Esophagus squamous epithelium (tissue), 5 donors: ENCODE measurements at places on chromosomes 1 and 21.
A peak's percentile ranks its signal among the peaks of the same experiment; 100 is the strongest.

DNA sequence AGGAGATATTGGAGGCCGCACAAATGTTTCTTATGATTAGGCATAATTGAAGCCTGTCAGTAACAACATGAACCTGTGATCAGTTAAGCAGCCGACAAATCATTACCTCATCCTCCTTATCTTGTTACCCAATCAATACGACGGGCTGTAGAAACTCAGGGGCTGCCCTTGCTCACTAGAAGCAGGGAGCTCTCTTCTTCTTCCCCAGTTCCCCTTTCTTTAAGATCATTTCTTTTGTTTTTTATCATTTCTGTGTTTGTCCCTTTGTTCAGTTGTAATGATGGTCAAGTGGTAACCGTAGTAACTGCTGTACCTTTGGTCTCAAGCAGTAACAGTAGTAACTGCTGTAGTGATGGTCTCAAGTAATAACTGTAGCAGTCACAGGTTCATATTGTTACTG lies 13.8 kb upstream of the FCGR2A start:
- H3K27me3 ChIP-seq, result peaks cover 74% of the 10 kb centered on the region
- H3K36me3 ChIP-seq, result no peaks in the 10 kb centered on the region
- H3K27ac ChIP-seq, result no peak overlapping the region
- H3K4me1 ChIP-seq, result peaks cover 14% of the 10 kb centered on the region
- no peak overlapping the region for H3K4me3 ChIP-seq
- DNase-seq, result no peak

- H3K36me3 ChIP-seq, result no peaks in the 10 kb centered on the region
- no peak for DNase-seq
- peak overlapping the region; percentile 79 for H3K27ac ChIP-seq
Observed at GRCh38 chr1:158019171-158019868, 25.9 kb downstream of the KIRREL1 start.

GRCh38 chr1:162264108-162264507 lies 112.5 kb downstream of the SPATA46 start:
- no peaks in the 10 kb centered on the region for H3K27me3 ChIP-seq
- no peaks in the 10 kb centered on the region for H3K36me3 ChIP-seq
- no peaks in the 10 kb centered on the region for H3K4me1 ChIP-seq
- DNase-seq, result no peak
- H3K27ac ChIP-seq, result no peak overlapping the region
- no peak overlapping the region for H3K4me3 ChIP-seq

- DNase-seq, result no peak
- H3K27ac ChIP-seq, result no peak overlapping the region
- H3K4me1 ChIP-seq, result peaks cover 7% of the 10 kb centered on the region
- no peaks in the 10 kb centered on the region for H3K36me3 ChIP-seq
- H3K4me3 ChIP-seq, result no peak overlapping the region
- no peaks in the 10 kb centered on the region for H3K27me3 ChIP-seq
Observed at GRCh38 chr1:22772014-22772413, 61.4 kb downstream of the EPHB2 start.

DNA sequence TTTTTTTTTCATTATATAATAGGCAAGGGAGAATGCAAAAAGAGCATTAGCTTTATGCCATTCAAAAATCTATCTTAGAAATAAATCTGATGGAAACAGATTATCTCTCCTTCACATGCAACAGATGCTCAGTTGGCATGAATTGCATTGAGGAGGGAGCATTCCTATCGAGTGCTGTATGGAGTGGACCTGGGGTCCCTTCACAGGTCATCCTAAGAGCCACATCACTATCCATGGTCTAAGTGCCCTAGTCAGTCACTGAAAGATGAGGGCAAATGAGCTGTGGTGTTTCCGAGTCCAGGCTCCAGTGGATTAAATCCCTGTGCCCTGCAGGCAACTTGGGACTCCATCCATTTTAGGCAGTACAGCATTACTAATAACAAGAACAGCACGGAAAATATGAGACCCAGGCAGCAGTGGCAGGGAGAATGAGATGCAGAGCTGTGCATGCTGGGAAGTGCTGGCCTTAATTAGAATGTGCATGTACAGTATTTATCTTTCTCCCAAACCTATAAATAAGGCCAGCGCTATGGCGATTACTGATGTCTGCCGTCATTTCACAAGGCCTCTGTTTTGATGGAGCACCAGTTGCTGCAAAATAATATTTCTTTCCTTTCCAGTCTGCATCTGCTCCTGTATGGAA lies 512.3 kb upstream of the PLXNA2 start:
- H3K27ac ChIP-seq, result no peak overlapping the region
- H3K4me1 ChIP-seq, result no peaks in the 10 kb centered on the region
- no peak for DNase-seq
- H3K4me3 ChIP-seq, result no peak overlapping the region
- H3K27me3 ChIP-seq, result no peaks in the 10 kb centered on the region

DNA sequence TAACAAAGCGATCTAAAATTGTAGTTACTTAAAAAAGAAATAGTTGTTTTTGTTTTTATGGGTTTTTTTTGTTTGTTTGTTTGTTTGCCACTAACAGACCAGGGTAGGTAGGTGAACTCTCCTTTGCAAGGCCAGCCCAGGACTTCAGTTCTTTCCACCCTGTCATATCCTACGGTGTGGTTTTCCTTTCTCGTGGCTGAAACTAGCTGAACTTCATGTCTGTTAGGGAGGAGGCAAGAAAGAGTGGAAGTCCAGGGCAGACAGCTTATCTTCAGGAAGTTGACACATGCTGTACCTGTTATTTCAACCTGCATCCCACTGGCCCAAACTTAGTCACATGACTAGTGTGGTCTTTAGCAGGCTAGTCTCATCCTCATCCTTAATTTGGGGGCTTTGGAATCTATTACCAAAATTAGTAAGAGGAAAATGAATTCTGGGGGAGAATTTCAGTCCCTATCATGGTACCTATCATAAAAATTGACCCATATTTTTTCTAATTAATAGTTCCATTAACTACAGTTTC lies 62.9 kb upstream of the LRRC7 start:
- DNase-seq, result no peak
- H3K4me3 ChIP-seq, result no peak overlapping the region
- no peaks in the 10 kb centered on the region for H3K36me3 ChIP-seq

GRCh38 chr1:163820226-163820625 lies 498.5 kb downstream of the NUF2 start:
- no peak overlapping the region for H3K4me3 ChIP-seq
- no peak overlapping the region for H3K27ac ChIP-seq
- no peaks in the 10 kb centered on the region for H3K36me3 ChIP-seq
- DNase-seq, result no peak

DNA sequence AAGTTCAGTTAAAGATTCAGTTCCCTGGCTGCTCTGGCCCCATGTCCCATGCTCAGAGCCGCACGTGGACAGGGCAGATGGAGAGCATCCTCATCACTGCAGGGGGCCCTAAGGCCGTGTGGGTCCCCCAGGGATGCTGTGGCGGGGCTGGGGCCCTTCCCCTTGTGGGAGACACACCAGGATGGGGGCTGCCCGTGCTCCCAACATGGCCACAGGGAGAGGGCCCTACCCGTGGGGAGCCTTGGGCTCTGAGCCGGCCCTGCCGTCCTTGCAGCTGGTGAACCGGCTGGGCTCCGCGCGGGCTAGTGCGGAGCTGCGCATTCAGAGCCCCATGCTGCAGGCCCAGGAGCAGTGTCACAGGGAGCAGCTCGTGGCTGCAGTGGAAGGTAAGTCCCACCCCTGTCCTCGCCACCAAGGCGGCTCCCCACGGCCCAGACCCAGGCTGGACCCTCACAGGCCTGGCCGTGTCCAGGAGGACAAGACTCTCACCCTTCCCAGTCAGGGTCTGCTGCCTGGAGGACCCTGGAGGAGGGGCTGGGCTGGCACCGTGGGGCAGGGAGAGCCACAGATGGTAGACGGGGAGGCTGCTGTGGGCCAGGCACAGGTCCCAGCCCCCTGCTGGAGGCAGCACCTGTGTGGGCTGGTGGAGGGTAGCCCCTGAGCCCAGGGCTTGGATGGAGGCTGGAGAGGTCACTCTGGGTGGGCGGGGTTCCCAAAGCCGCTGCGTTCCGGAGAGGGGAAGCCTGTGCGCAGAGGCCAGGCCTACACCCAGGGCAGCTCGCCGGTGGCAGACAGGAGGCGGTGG lies 53.8 kb downstream of the TRIM11 start:
- H3K36me3 ChIP-seq, result no peaks in the 10 kb centered on the region
- H3K27ac ChIP-seq, result no peak overlapping the region
- no peaks in the 10 kb centered on the region for H3K4me1 ChIP-seq
- DNase-seq, result no peak
- H3K4me3 ChIP-seq, result no peak overlapping the region

- H3K36me3 ChIP-seq, result no peaks in the 10 kb centered on the region
- DNase-seq, result no peak
- H3K4me1 ChIP-seq, result no peaks in the 10 kb centered on the region
- H3K4me3 ChIP-seq, result no peak overlapping the region
Observed at GRCh38 chr1:85615586-85616363, 35.2 kb downstream of the CCN1 start.

DNA sequence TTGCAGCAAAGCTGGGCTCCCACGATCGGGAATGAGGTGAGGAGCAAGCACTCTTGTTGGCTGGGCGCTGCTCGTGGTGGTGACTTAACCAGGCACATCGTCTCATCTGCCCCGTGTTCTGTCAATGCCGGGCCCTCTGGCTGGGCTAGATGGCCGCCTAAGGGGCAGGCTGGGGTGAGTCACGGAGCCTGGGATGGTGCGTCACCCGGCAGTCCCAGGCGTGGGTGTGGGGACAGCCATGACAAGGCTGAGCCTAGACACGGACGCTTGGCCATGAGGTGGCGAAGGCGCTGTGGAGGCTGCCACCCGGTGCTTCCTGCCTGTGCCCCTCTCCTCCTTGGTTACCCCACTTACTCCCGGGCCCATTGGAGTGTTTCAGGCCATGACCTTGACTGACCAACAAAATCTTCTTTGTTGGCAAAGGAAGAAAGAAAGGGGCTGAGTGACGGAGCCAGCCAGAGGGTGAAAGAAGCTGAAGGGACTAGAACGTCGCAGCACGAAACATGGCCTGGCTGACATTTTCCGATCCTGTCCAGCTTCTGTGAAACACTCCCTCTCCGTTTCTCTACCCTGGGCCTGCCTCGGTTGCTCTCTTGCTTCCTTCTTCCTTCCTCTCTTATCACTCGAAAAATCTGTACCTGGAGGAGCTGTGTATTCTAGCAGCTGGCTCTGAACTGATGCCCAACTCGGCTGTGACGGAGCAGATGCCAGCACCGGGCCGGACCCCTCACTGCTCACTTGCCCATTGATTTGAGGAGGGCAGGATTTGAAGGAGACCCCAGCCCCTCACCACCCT lies 596 bp downstream of the CD247 start:
- no peaks in the 10 kb centered on the region for H3K4me1 ChIP-seq
- no peaks in the 10 kb centered on the region for H3K27me3 ChIP-seq
- DNase-seq, result no peak
- H3K4me3 ChIP-seq, result peak overlapping the region; percentile 24
- H3K36me3 ChIP-seq, result no peaks in the 10 kb centered on the region
- peak overlapping the region; percentile 41 for H3K27ac ChIP-seq

GRCh38 chr1:15362737-15363128 lies 47.0 kb upstream of the EFHD2 start:
- H3K27me3 ChIP-seq, result no peaks in the 10 kb centered on the region
- no peaks in the 10 kb centered on the region for H3K36me3 ChIP-seq
- peaks cover 4% of the 10 kb centered on the region for H3K4me1 ChIP-seq
- no peak overlapping the region for H3K27ac ChIP-seq
- no peak for DNase-seq

DNA sequence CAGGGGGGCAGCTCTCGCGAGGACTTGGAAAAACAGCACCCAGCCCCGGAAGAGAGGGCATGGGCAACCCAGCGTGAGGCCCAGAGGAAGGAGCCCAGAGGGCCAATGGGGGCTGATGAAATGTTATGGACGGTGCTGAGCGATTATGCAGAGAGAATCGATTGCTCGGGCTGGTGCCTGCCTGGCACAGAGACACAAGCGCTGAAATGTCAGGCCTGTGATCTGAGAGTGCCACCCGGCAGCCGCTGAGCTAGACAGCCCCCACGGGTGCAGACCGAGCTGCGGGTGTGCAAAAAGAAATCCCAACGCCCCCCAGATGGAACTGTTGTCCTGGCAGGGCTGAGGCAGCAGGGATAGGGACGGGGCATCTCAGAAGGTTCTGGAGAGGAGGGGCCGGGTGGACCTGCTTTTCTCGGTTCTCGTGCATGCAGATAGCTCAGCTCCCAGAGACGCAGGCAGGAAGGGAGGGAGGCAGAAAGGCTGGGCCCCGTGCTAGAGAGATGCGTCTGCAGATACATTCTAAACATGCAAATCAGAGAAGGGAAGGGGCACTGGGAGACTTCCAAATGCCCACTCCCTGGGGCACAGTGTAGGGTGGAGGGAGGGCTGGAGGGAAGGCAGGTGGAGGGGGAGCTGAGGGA lies 41.5 kb downstream of the TAS1R2 start:
- no peak for DNase-seq
- no peaks in the 10 kb centered on the region for H3K36me3 ChIP-seq
- no peak overlapping the region for H3K4me3 ChIP-seq
- H3K27ac ChIP-seq, result no peak overlapping the region

DNA sequence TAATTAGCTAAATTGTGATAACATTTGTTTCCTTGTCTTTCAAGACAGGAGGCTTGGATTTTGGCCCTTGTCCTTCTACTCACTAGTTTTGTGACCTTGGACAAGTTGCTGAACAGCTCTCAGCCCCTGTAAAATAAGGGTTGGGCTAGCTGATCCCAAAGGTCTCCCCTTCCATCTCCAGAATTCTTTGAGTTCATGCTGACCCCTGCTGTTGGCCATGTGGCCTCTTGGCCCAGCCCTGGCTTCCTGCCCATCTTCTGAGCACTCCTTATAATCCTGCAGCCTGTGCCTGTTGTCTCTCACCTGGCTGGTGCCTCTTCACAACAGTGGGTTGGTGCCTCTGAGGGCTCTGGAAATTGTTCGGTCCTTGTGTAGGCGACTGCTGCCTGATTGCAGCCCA lies 10.1 kb downstream of the PTGFRN start:
- no peaks in the 10 kb centered on the region for H3K36me3 ChIP-seq
- peak overlapping the region; percentile 55 for H3K27ac ChIP-seq
- DNase-seq, result no peak
- H3K27me3 ChIP-seq, result no peaks in the 10 kb centered on the region
- no peak overlapping the region for H3K4me3 ChIP-seq

DNA sequence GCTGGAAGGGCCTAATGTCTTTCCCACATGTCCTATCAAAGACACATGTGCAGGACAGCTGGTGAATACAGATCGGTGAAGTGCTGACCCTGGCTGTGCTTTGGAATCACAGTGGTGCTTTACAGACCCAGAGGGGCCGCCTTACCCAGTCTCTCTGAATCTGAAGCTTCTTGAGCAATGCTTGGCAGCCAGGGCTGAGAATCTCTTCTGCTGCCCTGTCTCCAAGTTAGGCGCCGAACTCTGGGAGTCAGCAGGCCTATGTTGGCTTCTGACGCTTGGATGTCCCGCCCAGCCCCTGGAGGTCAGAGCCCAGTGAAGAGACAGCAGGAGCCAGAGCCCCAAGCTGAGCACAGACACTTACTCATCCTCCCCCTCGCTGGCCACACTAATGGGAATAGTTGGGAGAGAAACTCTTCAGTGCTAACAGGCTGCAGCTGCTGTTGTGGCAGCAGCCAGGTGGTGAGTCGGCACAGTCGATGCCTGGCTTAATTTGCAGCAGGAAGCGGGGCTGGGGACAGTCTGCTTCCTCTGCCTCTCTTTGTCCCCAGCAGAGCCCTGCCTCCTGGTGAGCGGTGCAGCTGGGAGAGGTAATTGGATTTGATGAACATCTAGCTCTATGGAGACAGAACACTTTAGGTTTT lies 68.1 kb downstream of the URB2 start:
- no peak overlapping the region for H3K4me3 ChIP-seq
- no peak overlapping the region for H3K27ac ChIP-seq
- H3K4me1 ChIP-seq, result peaks cover 9% of the 10 kb centered on the region
- DNase-seq, result no peak

GRCh38 chr1:80767711-80768110 lies 1033.0 kb upstream of the ADGRL2 start:
- H3K27me3 ChIP-seq, result no peaks in the 10 kb centered on the region
- H3K4me1 ChIP-seq, result no peaks in the 10 kb centered on the region
- H3K36me3 ChIP-seq, result no peaks in the 10 kb centered on the region
